A549 treated with CpdA at 1 μM for 4 hours (cell line): ENCODE measurements at places on chromosomes 5 and 9. TPM values are rescaled to one million over a fixed set of nuclear protein-coding genes. Genes with fewer than 3 reads are reported as not detected.

IFNA13 gene
- total RNA-seq, result not detected in 5 replicates

DND1 gene
- total RNA-seq, result 0.47 to 1.0 TPM (median 0.82 TPM) in 5 replicates

THBS4 gene
- 0.06 to 0.14 TPM in 2 of 5 replicates, not detected in the others for total RNA-seq

SAXO1 gene
- total RNA-seq, result not detected in 5 replicates

ANKRD31 gene
- 0.03 to 0.12 TPM (median 0.07 TPM) in 5 replicates for total RNA-seq

SLC36A3 gene
- not detected in 5 replicates for total RNA-seq

OR1J1 gene
- not detected in 5 replicates for total RNA-seq

SLC25A2 gene
- total RNA-seq, result not detected in 5 replicates

IFNA7 gene
- total RNA-seq, result not detected in 5 replicates

LHX3 gene
- 0.08 to 0.12 TPM (median 0.09 TPM) in 4 of 5 replicates, not detected in the other for total RNA-seq

LCN12 gene
- 0.51 to 2.0 TPM (median 1.1 TPM) in 5 replicates for total RNA-seq

NKD2 gene
- 10.7 to 13.1 TPM (median 12.0 TPM) in 5 replicates for total RNA-seq

DIPK1B gene
- 6.4 to 10.5 TPM (median 7.9 TPM) in 5 replicates for total RNA-seq

BHMT2 gene
- total RNA-seq, result not detected in 5 replicates

ADAMTS16 gene
- 1.5 to 1.7 TPM (median 1.7 TPM) in 5 replicates for total RNA-seq

KIF4B gene
- total RNA-seq, result 0.01 to 0.02 TPM (median 0.02 TPM) in 3 of 5 replicates, not detected in the others

KIAA0825 gene
- 0.20 to 0.43 TPM (median 0.38 TPM) in 5 replicates for total RNA-seq

CLIC3 gene
- total RNA-seq, result 1.7 to 4.0 TPM (median 3.5 TPM) in 5 replicates

TMED7 gene
- total RNA-seq, result 48.5 to 73.3 TPM (median 56.2 TPM) in 5 replicates

SLC1A1 gene
- 1.3 to 1.7 TPM (median 1.5 TPM) in 5 replicates for total RNA-seq

DRD1 gene
- total RNA-seq, result 0.83 to 1.4 TPM (median 1.0 TPM) in 5 replicates

JAKMIP2 gene
- not detected in 5 replicates for total RNA-seq

C9orf153 gene
- total RNA-seq, result 0.27 to 0.37 TPM (median 0.27 TPM) in 3 of 5 replicates, not detected in the others
